ENCODE measurements at places on chromosomes 6 and 20.

GRCh38 chr20:13278812-13279570 is 57.9 kb downstream of the ISM1 start:
- no peak for DNase-seq

DNA sequence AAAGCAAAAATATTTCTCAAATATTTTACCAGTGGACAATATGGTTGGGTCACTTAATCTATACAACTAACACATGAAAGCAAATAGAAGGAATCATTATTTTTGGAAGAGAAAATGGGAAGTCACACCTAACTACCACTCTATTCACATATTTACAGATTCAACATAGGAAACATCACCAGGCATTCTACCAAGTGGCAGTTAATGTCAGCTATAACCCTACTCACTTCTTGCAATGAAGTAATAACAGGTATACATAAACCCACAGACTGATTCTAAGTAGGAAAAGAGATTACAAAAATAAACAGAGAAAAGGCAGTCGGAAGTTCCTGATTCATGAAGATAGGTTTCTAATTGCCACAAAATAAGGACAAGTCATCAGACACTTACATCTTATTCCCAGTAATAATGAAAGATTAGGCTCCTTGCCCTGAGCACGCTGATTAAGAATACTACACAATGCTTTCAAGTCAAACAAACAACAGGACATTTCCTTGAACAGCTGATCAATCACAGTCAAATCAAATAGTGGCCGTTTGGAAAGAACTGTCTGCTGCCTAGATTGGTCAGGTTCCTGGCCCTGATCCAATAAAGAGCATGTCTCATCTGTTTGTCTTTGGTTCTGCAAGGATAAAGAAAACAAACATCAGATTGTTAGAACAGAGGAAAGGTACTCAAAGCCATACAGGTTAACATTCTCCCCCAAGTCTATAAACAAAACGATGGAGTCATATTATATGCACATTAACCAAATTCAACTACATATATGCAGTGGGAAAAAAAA is 79.2 kb upstream of the PLN start:
- DNase-seq = no peak

DNA sequence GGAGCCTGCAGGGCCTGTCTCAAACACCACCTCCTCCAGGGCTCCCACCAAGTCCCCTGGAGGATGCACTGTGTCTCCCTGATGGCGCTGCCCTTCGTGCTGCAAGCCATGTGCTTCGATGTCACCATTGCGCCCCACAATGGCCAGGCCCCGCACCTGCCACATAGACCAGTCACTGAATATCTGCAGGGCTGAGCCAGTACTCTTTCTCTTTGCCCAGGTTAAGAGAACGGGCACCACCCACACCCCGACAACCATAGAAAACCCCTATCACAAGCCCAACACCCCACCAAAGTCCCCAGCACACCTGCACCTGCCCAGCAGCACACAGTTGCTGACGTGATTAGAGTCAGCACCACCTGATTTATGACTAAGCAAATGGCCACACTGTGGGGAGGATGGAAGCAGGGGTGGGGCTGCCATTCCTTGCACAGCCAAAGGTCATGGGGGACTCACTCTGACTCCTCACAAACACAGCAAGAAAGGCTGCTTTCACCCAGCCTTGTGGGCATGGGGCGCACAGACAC is 104.3 kb downstream of the SLC23A2 start:
- no peak for DNase-seq

GRCh38 chr6:111759331-111759835 is 113.9 kb downstream of the FYN start:
- no peak for DNase-seq

DNA sequence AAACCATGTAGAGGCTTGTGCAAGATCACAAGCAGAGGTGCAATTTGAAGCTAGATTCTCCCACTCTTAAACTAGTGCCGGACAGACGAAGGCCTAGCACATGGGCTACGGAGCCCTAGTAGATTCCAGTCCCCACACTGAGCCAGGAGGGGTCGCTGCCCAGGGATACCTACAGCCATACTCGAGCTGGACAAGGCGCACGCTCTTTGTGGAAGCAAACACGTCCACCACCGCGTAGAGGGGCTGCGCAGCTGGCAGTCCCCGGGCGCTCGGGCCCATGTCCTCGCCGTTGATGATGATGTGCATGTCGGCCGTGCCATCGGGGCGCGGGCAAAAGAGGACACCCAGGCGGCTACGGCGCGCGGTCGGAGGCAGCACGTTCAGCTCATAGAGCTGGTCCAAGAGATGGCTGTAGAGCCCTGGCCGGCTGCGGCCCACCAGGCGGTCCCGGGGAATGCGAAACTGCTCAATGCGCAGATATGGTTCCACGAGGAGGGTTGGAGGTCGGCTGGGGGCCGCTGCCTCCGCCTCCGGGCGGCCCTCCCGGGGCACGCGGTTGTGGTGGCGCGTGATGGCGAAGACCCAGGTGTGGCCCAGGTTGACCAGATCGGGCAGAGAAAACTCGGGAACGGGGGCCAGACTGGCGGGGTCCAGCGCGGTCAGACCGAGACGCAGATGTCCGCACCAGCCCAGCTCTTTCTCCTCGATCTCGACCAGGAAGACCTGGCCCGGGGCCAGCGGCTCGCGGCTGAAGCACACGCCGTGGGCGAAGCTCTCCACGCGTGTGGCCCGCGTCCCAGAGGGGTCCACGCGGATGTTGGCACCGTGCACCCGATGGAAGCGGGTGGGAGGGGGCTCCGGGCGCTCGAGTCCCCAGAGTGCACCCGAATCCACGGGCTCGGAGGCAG is 677 bp downstream of the NEURL2 start:
- peak; percentile 27 for DNase-seq

DNA sequence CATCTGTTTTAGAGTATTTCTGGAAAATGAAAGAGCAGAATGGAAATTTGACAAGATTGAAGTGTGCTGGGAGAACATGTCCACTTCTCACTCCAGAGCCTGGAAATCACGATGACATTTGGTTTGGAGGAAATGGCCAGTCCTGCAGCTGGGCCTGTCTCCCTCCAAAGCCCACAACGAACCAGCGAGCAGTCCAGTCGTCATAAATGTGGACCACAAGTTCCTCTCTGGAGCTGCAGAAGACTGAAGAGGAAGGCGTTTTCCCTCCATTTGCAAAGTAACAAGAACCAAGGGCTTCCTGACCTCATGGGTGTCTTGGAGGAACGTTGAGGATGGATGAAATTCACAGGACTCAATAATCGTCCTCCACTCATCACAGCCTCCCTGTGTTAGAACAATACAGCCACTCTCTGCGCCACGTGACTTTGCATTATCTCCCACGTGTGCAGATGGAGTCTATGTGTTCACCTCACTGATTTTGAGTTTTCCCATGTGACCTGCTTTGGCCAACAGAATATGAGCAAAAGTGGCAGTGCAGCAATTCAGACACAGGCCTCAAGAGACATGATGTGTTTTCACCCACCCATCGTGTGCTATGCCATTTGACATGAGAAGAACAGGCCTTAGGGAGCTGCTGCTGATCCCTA is 9.1 kb upstream of the SPATS1 start:
- DNase-seq = no peak

DNA sequence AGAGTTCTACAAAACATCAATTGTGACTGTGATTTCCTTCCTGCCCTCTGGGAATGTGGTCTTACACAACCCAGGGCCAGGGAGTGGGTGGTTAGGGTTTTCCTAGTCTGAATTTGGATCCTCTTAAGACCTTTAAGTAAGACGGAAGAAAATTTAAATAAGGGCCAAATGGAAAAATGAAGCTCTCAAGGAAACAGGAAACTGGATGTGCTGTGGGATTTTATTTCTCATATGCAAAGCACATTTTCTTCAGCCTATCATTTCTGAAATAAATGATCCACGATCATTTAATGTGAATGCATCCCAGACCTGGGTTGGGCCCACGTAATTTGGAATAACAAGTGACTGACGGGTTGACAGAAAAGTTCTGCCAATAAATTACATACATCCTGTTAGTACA is 243.6 kb downstream of the CLIC5 start:
- no peak for DNase-seq

DNA sequence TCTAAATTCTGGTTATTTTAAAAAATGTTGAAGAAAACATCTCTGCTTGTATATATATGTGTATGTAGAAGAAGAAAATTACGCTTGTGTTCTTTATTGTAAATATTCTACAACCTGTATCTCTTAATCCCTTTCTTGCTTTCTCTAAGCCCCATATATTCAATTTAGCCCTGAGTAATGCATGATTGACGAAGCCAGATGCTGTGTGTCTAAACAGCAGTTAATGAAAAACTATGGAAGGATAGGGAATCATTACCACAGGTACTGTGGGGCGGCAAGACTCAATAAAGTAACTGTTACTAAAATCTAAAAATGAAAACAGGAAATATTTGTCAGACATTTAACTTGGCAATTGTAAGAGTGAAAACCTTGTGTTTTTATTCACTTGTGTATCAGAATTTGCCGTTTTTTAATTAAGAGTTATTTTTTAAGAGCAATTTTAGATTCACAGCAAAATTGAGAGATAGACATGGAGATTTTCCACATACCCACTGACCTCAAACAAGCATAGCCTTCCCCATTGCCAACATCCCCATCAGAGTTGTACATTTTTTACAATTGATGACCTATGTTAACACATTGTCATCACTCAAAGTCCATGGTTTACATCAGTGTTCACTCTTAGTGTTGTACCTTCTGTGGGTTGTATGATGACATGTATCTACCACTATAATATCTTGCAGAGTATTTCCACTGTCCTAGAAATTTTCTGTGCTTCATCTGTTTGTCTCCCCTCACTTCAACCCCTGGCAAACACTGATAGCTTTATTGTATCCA is 76.7 kb downstream of the BCKDHB start:
- no peak for DNase-seq

DNA sequence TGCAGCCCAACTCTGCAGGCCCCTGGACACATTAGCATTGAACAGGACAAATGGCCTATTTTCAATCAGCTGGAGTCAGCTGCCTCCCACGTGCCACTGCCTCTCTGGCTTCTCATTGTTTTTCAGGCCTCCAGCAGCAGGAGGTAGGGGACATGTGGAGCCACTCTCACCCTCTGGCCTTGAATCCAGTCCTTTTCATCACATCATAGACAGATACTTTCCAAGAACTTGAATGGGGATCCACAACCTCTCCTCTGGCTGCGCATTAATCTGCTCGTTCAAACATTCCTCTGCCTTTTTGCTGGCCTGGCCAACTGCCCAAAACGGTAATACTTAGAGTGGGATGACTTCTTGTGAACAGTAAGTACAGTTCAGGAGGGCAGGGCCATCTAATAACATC is 592.3 kb downstream of the PKHD1 start:
- no peak for DNase-seq
